ENCODE measurements at places on chromosomes 12 and 14.

GRCh38 chr12:115129727-115130126, 445.8 kb upstream of the TBX3 start:
- no peak for DNase-seq

- no peak for DNase-seq
Measured at GRCh38 chr12:73951956-73952703, 585.5 kb upstream of the ATXN7L3B start.

- no peak for DNase-seq
Measured at GRCh38 chr14:75341620-75342019, 63.0 kb downstream of the FOS start.

DNA sequence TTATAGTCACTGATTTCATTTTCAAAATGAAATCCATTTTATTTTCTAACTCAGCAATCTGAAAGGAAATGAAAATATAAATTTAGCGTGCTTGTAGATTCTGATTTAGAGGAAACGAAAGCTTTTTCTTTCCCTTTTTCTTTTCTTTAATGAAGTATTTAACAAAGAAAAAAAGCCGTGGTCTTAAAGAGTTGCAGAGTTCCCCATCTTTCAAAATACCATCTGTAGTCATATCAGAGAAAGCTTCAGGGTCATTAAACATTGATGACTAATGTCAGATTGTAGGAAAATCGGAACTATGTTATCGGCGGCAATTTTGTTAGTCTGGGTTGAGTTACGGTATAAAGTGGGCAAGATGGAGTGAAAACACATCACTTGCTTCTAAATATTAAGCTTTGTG, 32.3 kb downstream of the DRAM1 start:
- DNase-seq = no peak

GRCh38 chr14:55832122-55832911, 252.3 kb downstream of the KTN1 start:
- no peak for DNase-seq

DNA sequence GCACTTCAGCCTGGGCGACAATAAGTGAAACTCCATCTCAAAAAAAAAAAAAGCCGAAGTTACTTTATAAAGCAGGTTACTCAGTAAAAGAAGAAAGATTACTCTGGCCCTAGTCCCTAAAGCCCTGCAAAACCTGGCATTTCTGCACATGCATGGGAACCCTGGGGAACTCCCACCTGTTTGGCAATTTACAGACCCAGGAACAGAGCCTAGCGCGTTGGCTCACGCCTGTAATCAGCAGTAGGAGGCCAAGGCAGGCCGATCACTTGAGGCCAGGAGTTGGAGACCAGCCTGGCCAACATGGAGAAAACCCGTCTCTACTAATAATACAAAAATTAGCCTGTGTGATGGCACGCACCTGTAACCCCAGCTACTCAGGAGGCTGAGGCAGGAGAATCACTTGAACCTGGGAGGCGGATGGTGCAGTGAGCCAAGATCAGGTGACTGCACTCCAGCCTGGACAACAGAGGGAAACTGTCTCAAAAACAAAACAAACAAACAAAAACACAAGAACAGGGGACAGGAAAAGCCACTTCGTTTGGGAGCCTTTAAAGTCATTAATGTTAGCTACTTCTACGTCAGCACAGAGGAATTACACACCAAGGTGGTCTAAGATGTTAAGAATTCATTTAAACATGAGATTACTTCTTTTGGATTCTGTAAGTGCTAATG, 34.1 kb upstream of the SPTSSA start:
- no peak for DNase-seq

GRCh38 chr12:42059127-42059526, 85.5 kb downstream of the GXYLT1 start:
- DNase-seq = no peak

DNA sequence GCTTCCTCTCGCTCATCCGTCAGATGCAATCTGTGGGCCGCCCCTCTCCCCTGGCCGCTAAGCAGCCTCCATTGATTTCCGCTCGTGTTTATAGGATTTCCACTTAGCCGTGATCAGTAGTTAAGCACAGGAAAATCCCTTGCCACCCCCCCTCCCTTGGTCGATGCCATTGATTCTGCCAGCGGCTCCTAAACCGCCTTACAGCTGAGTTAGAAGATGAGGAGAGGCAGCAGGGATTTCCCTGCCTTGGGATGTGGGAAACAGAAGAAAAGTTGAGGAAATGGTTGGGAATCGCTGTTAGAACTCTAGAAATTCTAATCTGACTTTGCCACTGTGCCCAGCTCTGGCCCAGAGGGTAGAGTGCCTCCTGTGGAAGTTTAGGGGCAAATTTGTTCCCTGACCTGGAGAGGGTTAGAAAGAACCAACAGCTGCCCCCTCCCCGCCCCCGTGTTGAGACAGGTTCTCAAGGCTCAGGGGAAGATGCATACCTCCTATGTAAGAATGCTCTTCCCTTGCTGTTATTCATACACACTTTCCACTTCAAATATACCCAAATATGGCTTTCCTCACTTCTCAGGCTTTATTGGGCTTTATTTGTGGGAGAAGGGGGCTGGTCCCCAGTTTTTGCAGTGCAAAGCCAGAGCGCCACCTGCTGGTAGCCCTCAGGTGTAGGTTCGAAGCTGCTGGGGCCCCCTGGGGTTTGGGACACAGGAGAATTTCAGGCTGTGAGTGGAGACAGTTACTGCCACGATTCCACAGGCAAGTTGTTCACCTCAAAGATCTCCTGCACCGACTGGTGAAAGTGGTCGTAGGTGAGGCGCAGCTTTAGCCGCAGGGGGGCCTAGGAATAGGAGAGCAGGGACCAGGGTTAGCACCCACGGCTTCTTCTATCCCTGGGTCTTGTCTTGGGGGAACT, 3.2 kb downstream of the THTPA start:
- DNase-seq = no peak

Data from kidney capillary endothelial cell (primary cell).